ENCODE measurements at places on chromosomes 13 and 19.

DNA sequence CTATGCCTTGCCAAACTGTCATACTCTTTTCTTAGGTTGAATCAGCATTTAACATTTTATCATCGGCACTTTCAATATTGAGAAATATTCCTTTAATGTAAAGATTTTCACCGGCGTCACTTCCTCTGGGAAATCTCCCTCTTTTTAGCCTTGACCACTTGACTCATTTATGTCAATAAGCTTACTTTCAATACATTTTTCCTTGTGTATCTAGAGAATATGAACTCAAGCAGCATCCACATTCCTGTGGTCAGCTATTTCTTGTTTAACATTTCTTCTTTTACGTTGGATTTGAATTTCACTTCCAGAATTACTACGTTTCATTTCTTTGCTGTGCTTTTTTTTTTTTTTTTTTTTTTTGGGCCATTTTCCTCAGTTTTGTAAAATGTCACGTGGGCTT is 271.2 kb upstream of the HTR2A start:
- DNase-seq: no peak

DNA sequence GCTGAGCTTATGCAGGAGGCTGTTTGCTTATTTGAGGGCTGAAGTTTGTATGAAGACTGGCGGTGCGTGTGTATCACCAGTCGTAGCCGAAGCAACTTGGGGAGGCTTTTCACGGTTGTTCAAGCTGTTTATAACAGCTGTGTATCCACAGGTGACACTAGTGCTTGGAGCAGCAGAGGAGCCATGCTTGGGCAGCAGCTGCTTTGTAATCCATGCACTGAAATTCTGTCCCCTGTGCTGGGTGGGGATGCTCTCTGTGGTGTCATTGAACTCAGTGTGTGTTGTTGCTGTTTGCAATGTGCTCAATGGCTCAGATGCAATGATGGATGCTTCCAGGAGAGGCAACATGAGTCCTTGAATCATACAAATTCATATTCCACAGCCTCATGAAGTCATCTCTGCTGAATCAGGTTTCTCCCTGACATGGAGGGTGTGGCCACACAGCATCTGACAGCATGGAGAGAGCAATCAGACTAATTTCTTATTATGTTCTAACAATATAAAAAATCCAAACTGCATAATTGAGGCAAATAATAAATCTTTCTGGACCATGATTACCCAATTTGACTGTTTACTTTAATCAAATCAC is 18.8 kb upstream of the GTF3A start:
- no peak for DNase-seq

- DNase-seq: no peak
Observed at GRCh38 chr13:106709522-106709921, 141.6 kb upstream of the ARGLU1 start.

DNA sequence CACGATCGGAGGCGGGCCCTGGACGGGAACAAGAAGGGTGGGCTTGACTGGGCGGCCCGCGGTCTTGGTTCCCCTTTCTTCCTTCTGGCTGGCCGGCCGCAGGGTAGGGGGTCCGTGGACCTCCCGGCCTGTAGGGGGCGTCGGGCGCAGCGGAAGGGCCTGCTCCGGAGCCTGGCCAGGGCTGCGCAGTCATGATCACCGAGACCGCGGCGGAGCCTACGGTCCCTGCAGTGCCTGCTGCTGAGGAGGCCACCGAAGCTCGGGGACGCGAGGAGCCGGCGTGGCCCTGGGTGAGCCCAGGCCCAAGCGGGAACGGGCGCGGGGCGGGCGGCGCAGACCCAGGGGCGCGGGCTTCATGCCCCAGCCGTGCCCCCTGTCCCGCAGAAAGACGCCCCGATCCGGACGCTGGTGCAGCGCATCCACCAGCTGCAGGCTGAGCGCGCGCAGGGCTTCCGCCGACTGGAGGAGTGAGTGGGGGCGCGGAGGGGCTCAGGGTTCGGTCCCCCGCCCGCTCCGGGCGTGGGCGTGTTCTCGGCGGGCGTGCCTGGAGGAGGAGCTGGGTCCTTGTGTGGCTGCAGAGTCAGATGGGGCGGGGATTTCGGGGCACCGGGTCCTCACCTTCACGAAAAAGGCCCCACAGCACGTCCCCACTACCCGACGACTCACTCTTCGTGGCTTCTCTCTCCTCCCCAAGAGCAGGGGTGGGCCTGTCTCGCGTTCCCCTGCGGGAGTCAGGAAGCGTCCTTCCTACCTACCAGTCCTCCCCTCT is at the start of gene REX1BD:
TSS of gene REX1BD (plus strand) at position 188 of the 769 bp plus-strand sequence. CDS start at position 192, 4 bp downstream.
- no peak for DNase-seq

- DNase-seq: no peak
Observed at GRCh38 chr13:91302111-91302510, 45.4 kb upstream of the MIR17HG start.

- no peak for DNase-seq
Observed at GRCh38 chr13:24694907-24695306, 14.7 kb downstream of the ATP12A start.

DNA sequence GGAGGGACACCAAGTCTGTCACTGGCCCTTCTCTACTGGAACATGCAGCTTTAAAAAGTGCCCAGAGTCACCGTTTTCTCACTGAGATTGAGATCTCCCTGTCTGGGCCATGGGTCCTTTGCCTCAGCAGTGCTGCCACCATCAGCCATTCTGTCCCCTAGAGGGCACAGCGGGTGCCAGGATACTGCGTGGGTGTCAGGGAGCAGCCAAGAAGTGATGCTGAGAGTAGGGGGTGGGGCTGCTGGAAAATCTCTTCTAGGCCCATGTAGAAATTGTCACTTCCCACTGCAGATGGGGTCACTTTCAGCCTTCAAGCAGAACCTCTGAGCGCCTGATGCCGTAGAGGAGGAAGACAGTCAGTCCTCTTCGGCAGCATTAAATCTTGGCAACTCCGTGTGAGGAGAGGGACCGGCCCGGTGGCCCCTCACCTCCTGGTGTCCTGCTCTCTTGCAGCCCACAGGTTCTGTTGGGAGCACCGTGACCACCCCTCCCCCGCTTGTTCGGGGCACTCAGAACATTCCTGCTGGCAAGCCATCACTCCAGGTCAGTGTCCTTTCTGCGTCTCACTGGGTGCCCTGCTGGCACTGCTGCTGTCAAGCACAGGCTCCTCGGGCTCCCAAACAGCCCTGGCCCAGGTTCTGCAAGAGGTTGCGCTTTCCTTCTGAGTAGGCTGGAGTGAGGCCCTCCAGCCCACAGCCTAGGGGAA is 21.4 kb downstream of the TSSK6 start:
- no peak for DNase-seq

GRCh38 chr13:113650731-113651148 is 7.3 kb downstream of the ATP4B start:
- no peak for DNase-seq

DNA sequence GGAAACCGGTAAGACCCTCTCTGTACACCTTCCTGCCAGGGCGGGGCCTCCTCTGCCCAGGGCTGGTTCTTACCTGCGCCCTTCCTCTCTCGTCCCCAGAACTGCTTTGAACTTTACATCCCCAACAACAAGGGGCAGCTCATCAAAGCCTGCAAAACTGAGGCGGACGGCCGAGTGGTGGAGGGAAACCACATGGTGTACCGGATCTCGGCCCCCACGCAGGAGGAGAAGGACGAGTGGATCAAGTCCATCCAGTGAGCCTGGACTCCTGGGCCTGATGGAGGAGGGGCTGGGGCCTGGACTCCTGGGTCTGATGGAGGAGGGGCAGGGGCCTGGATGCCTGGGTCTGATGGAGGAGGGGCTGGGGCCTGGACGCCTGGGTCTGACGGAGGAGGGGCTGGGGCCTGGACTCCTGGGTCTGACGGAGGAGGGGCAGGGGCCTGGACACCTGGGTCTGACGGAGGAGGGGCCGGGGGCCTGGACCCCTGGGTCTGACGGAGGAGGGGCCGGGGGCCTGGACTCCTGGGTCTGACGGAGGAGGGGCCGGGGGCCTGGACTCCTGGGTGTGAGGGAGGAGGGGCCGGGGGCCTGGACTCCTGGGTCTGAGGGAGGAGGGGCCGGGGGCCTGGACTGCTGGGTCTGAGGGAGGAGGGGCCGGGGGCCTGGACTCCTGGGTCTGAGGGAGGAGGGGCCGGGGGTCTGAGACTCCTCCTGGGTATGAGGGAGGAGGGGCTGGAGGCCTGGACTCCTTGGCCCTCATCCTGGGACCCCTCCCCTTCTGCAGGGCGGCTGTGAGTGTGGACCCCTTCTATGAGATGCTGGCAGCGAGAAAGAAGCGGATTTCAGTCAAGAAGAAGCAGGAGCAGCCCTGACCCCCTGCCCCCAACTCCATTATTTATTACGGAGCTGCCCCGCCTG is 9.4 kb downstream of the CYTH2 start:
- no peak for DNase-seq

GRCh38 chr13:20148501-20149183 is 12.2 kb downstream of the GJA3 start:
- DNase-seq: no peak

GRCh38 chr19:4326837-4327251 is 11.8 kb downstream of the STAP2 start:
- DNase-seq: no peak

- no peak for DNase-seq
Observed at GRCh38 chr19:7839476-7839875, 9.5 kb downstream of the EVI5L start.

- DNase-seq: peak; percentile 79
Observed at GRCh38 chr19:54035215-54036178, 28.2 kb downstream of the VSTM1 start.

DNA sequence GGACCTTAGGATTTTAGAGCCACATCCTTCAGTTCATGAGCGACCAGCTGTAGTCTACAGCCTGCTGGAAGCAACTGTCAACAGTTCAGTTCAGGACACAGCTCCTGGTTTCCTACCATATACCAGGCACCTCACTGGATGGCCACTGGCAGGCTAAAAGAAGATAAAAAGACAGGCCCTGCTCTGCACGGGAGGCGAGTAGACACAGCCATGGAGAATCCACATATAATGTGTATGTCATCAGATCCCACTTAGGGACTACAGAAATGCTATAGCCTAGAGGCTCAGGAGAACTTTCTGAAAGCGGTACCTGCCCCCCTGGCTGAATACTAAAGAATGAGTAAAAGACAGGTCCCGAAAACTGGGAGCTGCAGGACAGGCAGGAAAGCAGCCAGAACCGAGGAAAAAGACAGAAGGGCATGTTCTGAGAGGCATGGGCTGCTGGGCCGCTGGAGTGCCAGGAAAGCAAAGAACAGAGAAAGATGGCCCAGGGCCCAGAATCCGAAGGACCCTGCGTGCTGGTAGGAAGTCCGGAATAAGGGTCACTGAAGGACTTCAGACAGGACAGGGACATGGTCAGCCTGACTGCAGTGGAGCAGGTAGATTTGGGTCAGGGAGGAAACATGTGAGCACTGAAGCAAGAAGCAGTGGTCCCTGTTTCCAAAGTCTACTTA is 23.5 kb downstream of the DZIP1 start:
- DNase-seq: no peak

- no peak for DNase-seq
Observed at GRCh38 chr13:27535546-27535945, 84.8 kb downstream of the LNX2 start.

DNA sequence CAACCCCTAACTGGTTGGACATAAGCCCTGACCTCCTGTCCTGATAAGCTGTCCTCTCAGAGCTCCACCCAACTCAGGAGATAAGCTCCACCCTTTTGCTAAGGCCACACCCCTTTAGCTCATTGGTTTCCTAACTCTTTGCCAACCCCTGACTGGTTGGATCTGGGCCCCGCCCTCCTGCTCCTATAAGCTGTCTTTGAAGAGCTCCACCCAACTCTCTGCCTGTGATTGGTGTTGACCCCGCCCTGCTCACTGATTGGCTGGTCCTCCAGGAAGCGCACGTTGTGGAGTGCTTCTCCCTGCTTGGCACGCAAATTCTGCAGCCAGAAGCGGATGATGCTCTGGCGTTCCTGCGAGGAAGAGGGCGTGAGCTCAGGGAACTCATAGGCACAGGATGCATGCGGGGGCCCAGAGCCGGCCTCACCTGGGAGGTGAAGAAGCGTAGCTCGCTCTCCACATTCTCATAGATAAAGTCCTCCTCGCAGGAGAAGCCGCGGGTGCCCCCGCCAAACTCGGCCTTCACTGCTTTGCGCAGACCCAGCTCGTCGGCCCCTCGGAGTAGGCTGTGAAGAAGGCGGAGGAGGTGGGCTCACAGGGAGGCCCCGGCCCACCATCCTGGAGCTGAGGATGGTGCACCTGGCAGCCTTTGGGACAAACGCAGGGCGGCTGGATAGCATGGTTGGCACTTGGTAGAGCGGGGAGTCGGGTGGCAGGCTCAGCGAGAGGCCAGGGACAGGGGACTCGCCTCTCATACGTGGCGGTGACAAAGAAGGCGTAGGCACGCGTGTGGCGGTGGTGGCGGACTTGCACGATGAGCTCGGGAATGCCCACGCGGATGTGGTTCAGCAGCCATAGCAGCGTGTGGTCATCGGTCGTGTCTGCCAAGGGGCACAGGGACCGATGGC is 1.7 kb downstream of the ANO8 start:
- peak; percentile 20 for DNase-seq

DNA sequence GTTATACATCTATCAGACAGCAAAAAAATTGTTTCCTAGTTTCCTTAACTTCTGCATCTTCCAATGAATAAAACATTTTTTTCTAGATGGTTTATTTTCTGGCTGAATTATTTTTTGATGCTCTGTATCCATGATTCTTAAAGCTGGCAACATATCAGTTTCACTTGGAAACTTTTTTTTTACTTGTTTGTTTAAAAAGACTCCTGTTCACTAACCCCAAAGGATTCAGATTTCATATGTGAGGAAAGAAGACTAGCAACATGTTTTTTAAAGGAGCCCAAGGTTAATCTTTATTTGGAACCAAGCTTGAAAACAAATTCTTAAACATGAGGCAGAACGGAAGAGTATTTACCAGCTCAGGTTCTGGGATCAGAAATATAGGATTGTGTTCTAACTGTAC is 632.3 kb downstream of the SLITRK6 start:
- no peak for DNase-seq

GRCh38 chr13:31172535-31172934 is 10.8 kb upstream of the HSPH1 start:
- no peak for DNase-seq

DNA sequence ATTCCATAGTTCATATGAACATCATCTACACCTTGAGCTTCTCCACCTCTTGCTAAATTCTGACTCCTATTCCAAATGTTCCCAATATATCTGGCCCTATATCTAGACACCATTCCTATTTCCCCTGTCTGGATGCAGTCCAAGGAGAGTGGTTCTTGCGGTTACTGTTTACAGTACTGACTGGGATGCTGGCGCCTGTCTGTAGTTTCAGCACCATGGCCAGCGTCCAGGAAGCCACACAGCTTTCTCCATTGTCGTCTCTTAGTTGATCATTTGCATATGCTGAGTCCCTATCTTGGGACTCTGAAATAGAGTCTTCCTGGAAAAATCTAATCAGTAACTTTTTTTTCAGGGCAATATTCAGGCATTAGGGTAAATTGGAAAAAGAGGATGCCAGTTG is 14.9 kb downstream of the LAIR2 start:
- DNase-seq: peak; percentile 35

GRCh38 chr13:60120617-60121336 is 43.0 kb downstream of the DIAPH3 start:
- DNase-seq: no peak

DNA sequence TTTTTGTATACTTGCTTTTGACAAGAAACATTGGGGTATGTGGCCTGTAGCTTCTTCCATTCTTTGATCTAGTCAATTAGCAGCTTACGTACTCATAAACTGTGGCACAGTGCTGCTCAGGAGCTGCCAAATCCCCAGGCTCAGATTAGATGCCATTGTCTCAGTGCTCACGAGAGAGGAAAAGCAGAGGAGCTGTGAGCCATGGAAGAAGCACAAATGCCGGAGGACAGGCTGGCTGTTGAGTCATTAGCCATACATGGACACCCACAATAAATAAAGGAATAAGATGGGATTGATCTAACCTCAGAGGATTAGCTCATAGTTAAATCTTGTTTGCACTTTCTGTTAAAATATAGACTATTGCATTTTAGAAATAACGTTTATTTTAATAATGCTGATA is 121.7 kb downstream of the POSTN start:
- no peak for DNase-seq

GRCh38 chr13:72504131-72504841 is 223.1 kb downstream of the MZT1 start:
- no peak for DNase-seq
